ENCODE measurements at places on chromosomes 13 and 19. TPM values are rescaled to one million over a fixed set of nuclear protein-coding genes. Genes with fewer than 3 reads are reported as not detected.

- no peak for DNase-seq
These were observed 8.5 kb downstream of the TBC1D4 start for GRCh38 chr13:75473468-75473867.

DNA sequence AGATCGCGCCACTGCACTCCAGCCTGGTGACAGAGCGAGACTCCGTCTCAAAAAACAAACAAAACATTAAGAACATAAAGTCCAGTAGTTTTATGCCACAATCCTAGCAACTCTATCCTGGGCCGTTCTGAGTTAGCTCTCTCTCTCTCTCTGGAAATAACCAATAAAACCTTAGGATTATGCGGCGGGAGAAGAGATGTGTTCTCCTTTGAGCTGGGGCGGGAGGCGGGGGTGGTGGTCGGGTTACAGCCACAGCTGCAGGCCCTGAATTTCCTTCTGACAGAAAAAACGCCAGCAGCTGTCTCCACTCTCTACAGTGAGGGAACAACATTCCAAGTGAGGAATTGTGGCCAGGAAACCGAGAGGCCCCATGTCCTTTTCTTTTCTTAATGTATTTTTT is 9.1 kb upstream of the PNMA8A start:
- peak; percentile 94 for DNase-seq

GRCh38 chr13:67934617-67935330 is 704.6 kb upstream of the PCDH9 start:
- DNase-seq = no peak

DNA sequence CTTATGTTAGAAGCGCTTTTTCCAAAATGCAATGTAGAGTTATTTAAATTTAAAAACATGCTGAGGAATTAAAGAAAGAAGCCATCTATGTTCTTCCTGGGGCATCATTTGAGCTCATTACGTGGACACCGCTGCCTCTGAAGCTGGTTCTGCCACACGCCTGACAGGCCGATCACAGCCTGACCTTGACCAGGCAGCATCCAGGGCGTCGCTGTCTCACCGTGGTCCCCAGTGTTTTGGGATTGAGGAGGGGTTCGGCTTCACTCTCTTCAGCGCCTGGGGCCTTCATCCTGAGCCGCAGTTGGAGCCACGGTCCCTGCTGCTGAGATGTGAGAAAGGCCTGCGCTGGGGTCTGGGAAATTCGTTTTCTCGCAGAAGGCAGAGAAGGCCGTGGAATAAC is 64.0 kb downstream of the ATP11A start:
- DNase-seq = no peak

GRCh38 chr19:13012690-13013608 is 17.7 kb downstream of the NFIX start:
- DNase-seq = no peak

DNA sequence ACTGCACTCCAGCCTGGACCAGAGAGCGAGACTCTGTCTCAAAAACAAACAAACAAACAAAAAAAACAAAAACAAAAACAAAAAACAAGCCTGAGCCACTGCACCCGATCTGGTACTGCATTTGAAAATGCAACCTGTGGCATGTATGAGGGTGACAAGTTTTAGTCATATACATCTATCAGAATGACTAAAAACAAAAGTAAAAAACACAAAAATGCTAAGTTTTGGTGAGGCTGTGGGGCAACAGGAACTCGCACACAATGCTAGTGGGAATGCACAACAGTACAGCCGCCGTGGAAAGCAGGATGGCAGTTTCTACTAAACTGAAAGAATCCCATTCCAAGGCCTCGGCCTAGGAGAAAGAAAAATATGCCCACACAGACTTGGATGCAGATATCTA is 7.8 kb downstream of the EBPL start:
- DNase-seq = no peak

Gene UBAC2
- polyA plus RNA-seq = 91.8 TPM
